Tibial artery (tissue), 4 donors: ENCODE measurements at places on chromosomes 1 and 21.

DNA sequence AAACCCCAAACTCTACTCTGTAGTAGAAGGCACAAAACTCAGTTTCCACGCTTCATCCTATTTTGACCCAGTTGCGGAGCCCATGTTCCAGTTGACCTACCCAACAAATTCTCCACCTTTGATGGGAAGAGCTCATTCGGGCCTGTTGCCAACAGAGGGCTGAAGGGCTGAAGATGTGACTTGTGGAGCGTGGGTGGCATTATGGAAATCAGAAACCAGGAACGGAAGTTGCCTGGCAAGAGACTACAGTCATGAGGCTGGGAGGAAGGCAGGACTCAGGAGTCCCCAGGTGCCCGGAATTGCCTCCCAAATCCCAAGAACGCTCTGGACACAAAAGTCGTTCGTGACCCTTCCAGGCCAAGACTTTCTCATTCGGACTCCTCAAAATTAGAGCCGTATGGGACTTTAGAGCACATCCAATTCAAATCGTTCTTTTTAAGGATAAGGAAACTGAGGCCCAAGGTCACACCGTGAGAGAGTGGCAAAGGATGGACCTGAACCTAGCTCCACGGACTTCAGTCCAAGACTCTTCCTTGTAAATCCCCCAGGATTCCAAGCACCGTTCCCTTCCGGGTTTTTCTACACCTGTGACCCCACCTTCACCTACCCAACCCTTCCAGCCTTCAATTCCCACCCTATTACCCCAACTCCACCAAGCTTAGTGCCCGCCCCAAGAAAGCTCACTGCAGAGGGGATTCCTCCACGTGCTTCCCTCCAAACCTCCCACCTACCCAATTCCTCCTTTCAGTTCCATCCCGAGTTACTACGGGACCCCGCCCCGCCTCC lies 739 bp downstream of the SMG5 start:
- H3K27ac ChIP-seq: peak overlapping the region; percentile 90
- H3K4me3 ChIP-seq: peak overlapping the region; percentile 94
- peaks cover 52% of the 10 kb centered on the region for H3K4me1 ChIP-seq
- H3K36me3 ChIP-seq: peaks cover 22% of the 10 kb centered on the region
- DNase-seq: no peak

GRCh38 chr1:222523852-222524251 lies 24.1 kb downstream of the HHIPL2 start:
- H3K27me3 ChIP-seq: no peaks in the 10 kb centered on the region
- DNase-seq: no peak
- no peak overlapping the region for H3K27ac ChIP-seq
- no peaks in the 10 kb centered on the region for H3K36me3 ChIP-seq
- no peak overlapping the region for H3K4me3 ChIP-seq

DNA sequence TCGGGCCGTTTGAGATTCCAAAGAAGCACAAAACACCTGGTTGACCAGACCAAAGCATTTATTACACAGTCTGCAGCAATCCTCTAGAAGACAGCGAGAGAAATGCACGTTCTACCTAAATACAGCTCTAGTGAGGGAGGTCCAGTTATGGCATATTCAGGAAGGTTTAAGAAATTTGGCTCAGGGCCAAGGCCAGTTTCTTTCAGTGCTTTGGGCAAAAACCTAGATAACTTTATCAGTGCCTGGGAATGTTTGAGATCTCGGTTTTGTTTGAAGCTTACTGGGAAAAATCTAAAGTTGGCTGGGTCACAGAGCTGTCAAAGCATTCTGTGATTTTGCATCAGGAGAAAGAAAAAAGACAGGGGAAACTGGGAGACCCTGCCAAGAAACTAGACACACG lies 514.0 kb upstream of the TMPRSS15 start:
- no peak overlapping the region for H3K4me3 ChIP-seq
- H3K4me1 ChIP-seq: no peaks in the 10 kb centered on the region
- no peaks in the 10 kb centered on the region for H3K27me3 ChIP-seq
- H3K27ac ChIP-seq: no peak overlapping the region
- no peak for DNase-seq
- no peaks in the 10 kb centered on the region for H3K36me3 ChIP-seq

- no peaks in the 10 kb centered on the region for H3K27me3 ChIP-seq
- H3K27ac ChIP-seq: no peak overlapping the region
- H3K4me1 ChIP-seq: no peaks in the 10 kb centered on the region
- no peak for DNase-seq
- H3K4me3 ChIP-seq: no peak overlapping the region
Observed at GRCh38 chr1:70195342-70195741, 10.0 kb downstream of the LRRC40 start.

DNA sequence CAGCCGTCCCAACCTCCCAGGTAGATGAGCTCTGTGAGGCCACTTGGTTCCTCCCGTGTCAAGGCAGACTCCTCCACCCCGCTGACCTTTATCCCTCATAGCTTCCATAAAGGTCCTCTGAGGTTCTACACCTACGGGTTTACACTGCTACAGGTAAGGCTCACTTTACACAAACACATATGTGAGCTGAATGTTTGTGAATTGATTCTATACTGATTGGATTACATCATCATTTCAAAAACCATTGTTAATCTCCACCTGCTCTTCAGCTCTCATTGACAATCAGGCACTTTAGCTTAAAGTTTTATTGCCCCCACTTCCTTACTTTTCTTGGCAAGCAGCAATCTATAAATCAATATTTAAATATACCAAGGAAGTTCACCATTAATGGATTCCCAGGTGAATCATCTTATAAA lies 12.8 kb upstream of the RGS16 start:
- DNase-seq: no peak
- H3K4me3 ChIP-seq: no peak overlapping the region
- H3K4me1 ChIP-seq: peaks cover 42% of the 10 kb centered on the region
- no peaks in the 10 kb centered on the region for H3K36me3 ChIP-seq

GRCh38 chr1:89125240-89125912 lies 538 bp downstream of the GBP2 start:
- H3K36me3 ChIP-seq: peaks cover 15% of the 10 kb centered on the region
- peaks cover 25% of the 10 kb centered on the region for H3K4me1 ChIP-seq
- H3K4me3 ChIP-seq: peak overlapping the region; percentile 58
- no peaks in the 10 kb centered on the region for H3K27me3 ChIP-seq

DNA sequence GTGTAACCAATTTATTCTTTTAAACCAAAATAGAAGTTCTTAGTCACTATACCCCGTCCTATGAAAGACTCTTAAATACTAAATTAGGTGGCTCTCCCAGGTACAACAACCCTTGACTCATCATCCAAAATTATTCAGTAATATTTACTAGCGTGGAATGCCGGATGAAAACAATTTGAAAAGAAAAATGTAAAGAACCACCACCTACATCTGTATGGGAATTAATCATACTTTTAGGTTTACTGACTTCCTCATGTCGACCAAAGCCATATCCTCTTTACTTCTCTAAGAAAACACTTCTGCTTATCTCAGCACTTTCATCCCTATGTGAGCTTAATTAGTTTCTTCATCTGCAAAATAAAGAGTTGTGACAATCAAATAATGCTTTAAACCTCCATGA lies 139.6 kb downstream of the AKT3 start:
- DNase-seq: no peak
- H3K27me3 ChIP-seq: no peaks in the 10 kb centered on the region
- peaks cover 7% of the 10 kb centered on the region for H3K4me1 ChIP-seq
- peak overlapping the region; percentile 31 for H3K27ac ChIP-seq
- H3K36me3 ChIP-seq: no peaks in the 10 kb centered on the region
- no peak overlapping the region for H3K4me3 ChIP-seq

GRCh38 chr1:157142765-157143423 lies 4.7 kb upstream of the ETV3 start:
- no peaks in the 10 kb centered on the region for H3K27me3 ChIP-seq
- no peak overlapping the region for H3K4me3 ChIP-seq
- H3K36me3 ChIP-seq: no peaks in the 10 kb centered on the region
- no peaks in the 10 kb centered on the region for H3K4me1 ChIP-seq

DNA sequence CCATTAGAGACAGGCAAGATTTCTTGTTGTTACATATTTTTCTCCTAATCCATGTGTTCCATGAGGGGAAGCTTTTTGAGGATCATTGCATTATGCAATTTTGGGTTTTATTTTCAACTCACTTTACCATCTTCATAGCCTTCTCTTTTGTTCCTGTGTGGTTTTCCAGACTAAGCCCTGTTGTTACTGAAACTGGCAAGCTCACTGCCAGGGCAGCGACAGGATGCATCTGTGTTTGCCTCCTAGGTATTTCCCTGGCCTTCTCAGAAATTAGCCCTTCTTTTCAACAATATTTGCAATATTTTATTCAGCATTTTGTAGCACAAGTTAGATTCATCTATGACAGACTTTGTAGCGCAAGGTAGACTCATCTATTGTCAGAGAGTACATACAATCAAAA lies 134.2 kb upstream of the CYYR1 start:
- H3K27me3 ChIP-seq: no peaks in the 10 kb centered on the region
- no peak overlapping the region for H3K4me3 ChIP-seq
- no peak overlapping the region for H3K27ac ChIP-seq
- H3K36me3 ChIP-seq: no peaks in the 10 kb centered on the region

DNA sequence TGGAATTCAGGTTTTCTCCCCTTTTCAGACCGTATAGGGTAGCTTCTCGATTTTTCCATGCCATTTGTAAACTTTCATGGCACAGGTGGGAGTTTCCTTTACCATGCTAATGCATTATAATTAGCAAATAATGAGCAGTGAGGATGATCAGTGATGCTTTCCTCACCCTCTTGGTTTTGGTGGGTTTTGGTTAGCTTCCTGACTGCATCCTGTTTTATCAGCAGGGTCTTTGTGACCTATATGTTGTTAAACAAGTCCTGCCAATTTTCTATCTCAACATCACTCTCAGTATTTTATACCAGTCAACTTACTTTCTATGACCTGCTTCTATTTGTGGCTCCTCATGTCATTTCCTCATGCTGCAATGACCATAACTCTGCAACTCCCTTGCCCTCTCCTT lies 1345.1 kb downstream of the NCAM2 start:
- H3K4me3 ChIP-seq: no peak overlapping the region
- H3K27me3 ChIP-seq: no peaks in the 10 kb centered on the region
- DNase-seq: no peak
- no peaks in the 10 kb centered on the region for H3K4me1 ChIP-seq
- no peak overlapping the region for H3K27ac ChIP-seq

DNA sequence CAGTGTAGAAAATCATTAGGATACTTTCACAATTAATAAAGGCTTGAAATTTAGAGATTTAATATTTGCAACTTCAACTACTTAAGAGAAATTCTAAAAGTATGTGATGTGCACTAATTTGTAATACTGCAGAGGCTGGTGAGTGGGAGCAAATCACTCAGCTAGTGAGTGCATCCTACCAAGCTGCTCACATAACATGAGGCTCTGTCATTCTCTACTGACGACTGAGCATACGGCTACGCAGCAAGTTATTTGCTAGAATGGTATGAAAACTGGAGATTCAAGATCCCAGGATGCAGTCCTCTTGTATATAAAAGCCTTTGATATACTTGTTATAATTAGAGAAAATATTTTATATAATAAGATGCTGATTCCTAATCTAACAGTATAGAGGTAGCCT lies 90.1 kb downstream of the ATP1B1 start:
- H3K4me1 ChIP-seq: no peaks in the 10 kb centered on the region
- H3K36me3 ChIP-seq: no peaks in the 10 kb centered on the region
- H3K27ac ChIP-seq: no peak overlapping the region
- H3K4me3 ChIP-seq: no peak overlapping the region
- no peak for DNase-seq

DNA sequence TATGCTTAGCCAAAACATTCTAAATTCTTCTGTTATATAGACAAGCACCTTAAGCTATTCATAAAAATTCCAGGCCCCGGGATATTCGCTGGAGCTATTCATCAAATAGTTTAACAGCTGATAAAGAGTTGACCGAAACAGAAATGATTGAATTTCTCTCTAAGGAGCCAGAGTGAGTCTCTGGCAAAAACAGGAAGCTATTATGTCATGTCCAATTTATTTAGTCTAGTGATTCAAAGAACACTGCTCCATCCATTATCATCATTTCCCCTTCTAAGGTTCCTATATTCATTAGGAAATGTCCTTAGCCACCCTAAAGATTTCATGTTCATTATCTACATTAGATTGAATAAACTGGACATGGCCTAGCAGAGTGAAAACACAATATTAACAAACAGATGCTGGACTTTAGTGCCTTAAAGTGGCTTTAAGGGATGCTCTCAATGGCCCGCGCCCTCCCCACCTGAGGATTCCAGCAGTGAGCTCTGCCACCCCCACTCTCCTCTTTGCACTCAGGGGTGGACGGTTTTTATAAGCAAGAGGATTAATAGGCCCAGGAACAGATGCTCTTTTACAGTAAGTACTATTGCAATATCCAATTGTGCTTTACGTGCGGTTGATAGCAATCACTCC lies 122.1 kb upstream of the RGS1 start:
- no peak overlapping the region for H3K27ac ChIP-seq
- no peak for DNase-seq
- H3K36me3 ChIP-seq: no peaks in the 10 kb centered on the region
- no peaks in the 10 kb centered on the region for H3K4me1 ChIP-seq

GRCh38 chr1:60906039-60906438 lies 176.3 kb upstream of the NFIA start:
- H3K4me3 ChIP-seq: no peak overlapping the region
- peaks cover 32% of the 10 kb centered on the region for H3K4me1 ChIP-seq
- no peaks in the 10 kb centered on the region for H3K36me3 ChIP-seq
- DNase-seq: no peak
- peak overlapping the region; percentile 92 for H3K27ac ChIP-seq
- no peaks in the 10 kb centered on the region for H3K27me3 ChIP-seq

- no peaks in the 10 kb centered on the region for H3K36me3 ChIP-seq
- H3K27ac ChIP-seq: no peak overlapping the region
- no peaks in the 10 kb centered on the region for H3K27me3 ChIP-seq
- H3K4me1 ChIP-seq: peaks cover 63% of the 10 kb centered on the region
- DNase-seq: no peak
Observed at GRCh38 chr1:225539069-225539468, 111.2 kb upstream of the LBR start.

GRCh38 chr1:22884806-22885530 lies 87.7 kb downstream of the LACTBL1 start:
- no peak for DNase-seq
- no peaks in the 10 kb centered on the region for H3K36me3 ChIP-seq
- H3K27me3 ChIP-seq: peaks cover 20% of the 10 kb centered on the region
